ENCODE measurements at places on chromosomes 11 and 22.

- DNase-seq: no peak
Measured at GRCh38 chr11:12097219-12097618, 13.2 kb upstream of the MICAL2 start.

- DNase-seq: peak; percentile 47
Measured at GRCh38 chr11:44179173-44179572, 83.7 kb downstream of the EXT2 start.

DNA sequence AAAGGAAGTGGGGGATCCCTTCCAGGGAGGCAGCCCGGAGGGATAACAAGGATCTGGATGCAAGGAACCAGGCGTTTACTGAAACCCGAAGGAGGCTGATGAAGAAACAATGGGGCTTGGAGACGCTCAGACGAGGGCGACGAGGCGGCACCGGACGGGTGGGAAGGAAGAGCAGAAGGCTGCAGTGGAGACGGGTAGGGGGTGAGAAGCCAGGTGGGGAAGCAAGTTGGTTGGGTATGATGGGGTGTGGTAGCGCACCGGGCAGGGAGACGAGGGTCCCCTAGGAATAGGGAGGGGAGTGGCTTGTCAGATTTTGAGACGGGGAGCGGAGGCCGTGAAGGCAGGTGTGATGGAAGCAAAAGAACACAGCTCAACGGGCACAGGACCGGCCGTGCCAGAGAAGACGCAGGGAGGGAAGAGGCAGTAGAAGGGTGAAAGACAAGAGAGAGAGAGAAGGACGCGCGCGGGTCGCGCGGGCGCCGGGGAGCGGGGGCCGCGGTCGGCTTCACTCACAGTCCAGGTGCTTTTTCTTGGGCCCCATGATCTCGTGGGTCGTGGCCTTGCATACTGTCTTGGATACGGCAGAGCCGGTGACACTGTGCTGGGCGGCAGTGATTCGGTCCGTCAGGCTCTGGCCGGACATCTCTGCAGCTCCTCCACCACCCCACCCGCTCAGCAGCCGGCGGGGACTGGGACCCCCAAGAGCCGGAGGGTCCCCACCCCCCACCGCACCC, 579 bp downstream of the PICALM start:
- DNase-seq: peak; percentile 53

DNA sequence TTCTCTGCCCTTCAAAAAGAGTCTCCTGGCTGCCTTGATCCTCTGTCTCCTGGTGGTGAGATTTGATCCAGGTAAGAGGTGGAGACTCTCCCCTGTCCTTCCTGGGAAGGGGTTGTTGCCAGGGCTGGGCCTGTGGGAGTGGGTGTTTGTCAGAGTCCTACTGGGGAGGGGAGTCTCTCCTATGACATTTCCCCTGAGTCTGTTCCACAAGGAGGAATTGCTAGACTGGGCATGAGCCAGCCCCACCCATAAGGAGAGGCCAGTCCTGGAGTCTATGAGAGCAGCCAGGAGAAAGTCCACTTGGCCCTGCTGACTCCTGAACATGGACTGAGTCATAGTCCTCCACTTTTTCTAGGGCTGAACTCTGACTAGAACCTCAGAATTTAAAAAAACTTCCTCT, 7.4 kb downstream of the PEX26 start:
- no peak for DNase-seq

DNA sequence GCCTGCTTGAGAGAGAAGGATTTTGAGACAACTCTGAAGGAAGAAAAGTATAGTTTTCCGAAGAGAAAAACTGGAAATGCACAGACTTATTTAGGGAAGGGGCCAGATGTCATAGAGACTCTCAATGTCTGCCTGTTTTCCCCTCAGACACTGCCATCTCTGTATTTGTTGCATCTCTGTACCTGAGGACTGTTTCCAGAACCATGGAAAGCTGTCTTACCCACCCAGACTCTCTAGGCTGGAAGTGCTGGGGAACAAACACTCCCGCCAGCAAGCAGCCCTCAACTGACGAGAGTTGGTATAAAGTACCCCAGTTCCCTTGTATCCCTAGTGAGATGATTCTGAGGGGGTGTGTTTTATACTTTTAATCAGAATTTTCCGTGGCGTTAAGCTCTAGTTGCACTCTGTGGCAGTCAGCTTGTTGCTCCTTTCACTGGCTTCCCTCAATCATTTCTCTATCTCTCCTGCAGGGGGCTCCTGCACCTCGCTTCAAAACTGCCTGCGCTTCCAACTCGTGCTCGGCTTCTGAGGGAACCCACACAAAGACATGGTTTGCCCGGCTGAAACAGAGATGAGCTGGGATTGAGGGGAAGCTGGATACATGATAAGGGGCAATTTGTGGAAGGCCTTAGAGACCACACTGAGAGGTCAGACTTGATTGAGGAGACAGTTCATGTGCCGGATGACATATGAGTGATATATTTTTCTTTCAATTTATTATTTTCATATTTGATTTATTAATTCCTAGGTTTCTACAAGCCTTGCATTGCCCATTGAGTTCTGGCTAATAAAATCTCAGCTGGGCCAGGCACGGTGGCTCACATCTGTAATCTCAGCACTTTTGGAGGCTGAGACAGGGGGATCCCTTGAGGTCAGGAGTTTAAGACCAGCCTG, 36.9 kb upstream of the CLPB start:
- DNase-seq: peak; percentile 78

DNA sequence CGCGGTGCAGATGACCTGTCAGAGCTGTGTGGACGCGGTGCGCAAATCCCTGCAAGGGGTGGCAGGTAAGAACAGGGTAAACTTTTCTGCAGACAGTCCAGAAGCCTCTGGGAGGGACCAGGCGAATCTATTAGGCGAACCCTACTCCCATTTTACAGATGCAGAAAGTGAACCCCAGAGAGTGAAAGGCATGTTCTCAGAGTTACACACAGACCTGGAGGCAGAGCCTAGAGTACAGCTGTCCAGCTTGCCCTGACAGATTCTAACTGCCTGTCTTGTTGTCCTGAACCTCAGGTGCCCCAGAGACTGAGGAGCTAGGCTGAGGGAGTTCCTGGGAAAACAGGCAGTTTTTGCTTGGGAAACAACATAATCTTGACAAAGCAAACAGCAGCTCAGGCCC, 665 bp downstream of the CCS start:
- DNase-seq: no peak

- DNase-seq: no peak
Measured at GRCh38 chr11:124751741-124752470, at the start of gene VSIG2. VSIG2 (minus strand) TSS chr11:124752255; CDS start chr11:124752137, 118 bp downstream.

- DNase-seq: peak; percentile 77
Measured at GRCh38 chr11:119144825-119145486, 3.9 kb upstream of the ABCG4 start.

DNA sequence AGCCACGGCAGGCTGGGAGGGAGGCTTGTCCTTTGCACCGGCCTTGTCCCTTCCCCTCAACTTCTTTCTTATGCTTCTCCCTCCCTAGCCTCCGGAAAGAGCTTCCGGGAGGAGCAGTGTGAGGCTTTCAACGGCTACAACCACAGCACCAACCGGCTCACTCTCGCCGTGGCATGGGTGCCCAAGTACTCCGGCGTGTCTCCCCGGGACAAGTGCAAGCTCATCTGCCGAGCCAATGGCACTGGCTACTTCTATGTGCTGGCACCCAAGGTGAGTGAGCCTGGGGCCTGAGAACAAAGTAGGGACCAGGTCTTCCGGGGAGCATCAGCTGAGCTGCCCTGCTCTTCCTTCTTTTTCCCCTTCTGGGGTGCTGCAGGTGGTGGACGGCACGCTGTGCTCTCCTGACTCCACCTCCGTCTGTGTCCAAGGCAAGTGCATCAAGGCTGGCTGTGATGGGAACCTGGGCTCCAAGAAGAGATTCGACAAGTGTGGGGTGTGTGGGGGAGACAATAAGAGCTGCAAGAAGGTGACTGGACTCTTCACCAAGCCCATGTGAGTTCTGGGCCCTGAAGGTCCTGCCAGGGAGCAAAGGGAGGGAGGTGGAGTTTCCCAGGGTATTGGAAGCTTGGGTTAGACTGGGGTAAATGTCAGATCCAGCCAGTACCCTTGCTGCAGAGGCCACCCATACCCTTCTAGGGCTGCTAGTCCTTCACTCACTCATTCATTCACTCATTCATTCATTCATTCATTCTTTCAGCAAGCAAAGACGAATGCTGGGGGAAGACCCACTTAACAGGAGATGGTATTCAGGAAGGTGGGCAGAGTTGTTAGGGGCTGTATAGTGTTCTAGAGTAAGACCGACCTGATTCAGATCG, 22.6 kb downstream of the ADAMTS15 start:
- DNase-seq: no peak

GRCh38 chr11:3085052-3085451, 27.8 kb upstream of the CARS1 start:
- DNase-seq: peak; percentile 35

DNA sequence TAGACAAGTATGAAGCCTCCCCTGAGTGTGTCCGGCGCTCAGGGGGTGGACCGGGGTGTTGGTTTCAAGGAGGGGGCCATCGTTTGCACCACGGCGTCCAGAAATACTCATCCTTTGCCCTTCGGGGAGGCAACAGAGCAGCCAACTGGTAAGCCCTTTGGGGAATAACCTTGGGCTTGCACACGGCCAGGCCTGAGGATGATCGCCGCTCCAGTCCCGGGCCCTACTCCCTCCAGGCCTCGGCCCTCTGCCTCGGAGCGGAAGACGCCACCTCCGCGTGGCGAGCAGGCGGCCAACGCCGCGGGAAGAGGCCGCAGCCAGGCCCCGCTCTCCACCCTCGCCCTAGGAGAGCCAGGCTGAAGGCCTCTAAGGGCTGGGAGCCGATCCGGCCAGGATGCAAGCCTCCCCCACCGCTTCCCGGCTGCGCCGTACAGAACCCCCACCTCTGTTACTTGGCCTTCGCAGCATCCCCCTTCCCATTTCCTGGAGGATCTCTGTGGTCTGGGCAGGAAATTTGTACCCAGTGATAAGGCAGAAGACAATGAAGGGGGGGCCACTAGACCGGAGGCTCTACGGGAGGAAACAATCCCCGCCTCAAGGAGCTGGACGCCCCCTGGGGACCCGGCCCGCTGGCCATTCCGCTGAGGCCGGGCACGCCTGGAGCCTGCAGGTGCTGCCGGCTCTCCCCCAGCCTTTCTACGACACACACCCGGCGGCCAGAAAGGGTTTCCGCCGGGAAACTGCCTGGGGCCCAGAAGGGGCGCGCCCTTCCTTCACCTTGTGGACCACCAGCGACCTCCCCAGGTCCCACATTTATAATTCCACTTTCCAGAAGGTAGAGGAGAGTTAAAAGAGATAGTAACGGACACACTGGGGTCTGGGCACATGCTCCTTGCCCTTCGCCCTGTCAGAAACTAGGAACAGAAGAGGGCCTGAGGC, 2.6 kb downstream of the ESAM start:
- DNase-seq: no peak

DNA sequence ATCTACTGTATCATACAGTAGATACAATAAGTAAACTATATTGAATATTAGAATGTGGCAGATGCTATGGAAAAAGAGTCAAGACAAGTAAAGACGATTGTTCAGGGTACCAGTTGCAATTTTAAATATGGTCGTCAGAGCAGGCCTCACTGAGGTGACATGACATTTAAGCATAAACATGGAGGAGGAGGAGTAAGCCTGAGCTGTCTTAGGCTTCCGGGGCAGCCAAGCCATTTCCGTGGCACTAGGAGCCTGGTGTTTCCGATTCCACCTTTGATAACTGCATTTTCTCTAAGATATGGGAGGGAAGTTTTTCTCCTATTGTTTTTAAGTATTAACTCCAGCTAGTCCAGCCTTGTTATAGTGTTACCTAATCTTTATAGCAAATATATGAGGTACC, 14.5 kb downstream of the PIK3IP1 start:
- DNase-seq: no peak

- DNase-seq: peak; percentile 89
Measured at GRCh38 chr11:131756479-131757110, 386.2 kb downstream of the NTM start.

- peak; percentile 75 for DNase-seq
Measured at GRCh38 chr22:30565341-30565740, 9.1 kb downstream of the GAL3ST1 start.

GRCh38 chr11:2772544-2773031, 72.8 kb upstream of the KCNQ1OT1 start:
- peak; percentile 60 for DNase-seq

- peak; percentile 40 for DNase-seq
Measured at GRCh38 chr22:46081831-46082210, 68.5 kb upstream of the PPARA start.

GRCh38 chr11:134728186-134728585, 316.1 kb upstream of the B3GAT1 start:
- DNase-seq: no peak

DNA sequence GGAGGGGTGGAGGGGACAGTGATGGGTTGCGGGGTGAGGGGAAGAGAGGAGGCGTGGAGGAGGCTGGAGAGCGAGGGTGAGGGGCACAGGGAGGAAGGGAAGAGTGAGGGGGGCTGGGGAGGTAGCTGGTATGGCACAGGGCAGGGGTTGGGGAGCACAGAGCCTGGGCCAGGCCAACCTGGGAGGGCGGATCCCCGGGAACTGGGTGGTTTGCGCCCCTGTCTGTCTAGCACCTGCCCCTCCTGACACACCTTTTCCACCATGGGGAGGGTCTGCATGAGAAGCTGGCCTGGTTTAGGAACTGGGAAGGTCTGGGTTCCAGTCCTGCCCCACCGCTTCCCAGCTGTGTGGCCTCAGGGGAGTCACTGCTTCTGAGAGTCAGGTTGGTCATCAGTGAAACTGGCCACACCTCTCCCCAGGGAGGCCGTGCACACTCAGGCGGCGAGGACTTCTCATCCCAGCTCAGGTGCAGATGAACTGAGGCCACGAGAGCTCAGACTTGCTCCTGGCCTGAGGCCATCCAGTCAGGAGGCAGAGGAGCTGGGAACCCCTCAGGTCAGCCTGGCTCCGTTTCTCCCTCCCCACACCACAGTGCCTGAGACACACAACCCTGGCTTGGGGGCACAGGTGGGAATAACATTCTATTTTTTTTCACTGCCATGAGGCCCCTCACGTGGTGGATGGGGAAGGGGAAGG, 95.6 kb downstream of the PHF21B start:
- DNase-seq: no peak

DNA sequence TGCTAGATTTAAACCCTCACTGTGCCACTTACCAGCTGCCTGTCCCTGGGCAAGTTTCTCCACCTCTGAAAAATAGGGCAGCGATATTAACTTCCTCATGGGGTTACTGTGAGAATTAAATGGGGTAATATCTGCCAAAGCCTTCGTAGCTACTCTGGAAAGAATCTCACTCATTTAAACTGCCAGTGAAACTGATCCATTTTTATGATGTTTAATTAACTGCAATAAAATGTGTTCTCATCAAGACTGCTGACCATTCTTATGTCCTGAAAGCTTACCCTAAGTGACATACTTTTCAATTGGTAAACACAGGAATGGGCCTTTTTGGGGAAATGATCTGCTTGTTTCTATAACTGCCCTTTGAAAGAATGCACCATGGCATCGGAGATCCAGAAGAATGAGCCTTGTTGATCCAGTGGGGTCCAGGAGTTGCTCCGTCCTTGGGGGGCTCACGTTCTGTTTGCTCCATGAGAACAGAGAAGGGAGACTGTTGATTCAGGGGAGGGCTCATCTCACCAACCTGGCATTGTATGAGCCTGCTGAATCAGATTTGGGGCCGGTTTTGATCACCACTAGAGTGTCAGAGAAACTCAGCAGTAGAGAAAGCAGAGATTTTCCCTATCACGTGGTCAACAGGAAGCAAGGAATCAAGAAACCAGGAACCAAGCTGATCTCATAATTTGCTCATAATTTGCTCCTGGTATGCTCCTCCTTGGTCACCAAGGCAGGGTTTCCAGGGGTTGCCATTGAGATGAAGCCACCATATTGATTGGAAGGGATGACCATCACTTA, 7.0 kb upstream of the CCDC86 start:
- no peak for DNase-seq
